Dermis microvascular lymphatic vessel endothelial cell (primary cell): ENCODE measurements at places on chromosomes 3 and 15. TPM values are rescaled to one million over a fixed set of nuclear protein-coding genes. Genes with fewer than 3 reads are reported as not detected.

Gene GPR15
- not detected in 2 replicates for total RNA-seq

Gene ZCWPW2
- total RNA-seq, result 0.13 TPM in 2 replicates

DNA sequence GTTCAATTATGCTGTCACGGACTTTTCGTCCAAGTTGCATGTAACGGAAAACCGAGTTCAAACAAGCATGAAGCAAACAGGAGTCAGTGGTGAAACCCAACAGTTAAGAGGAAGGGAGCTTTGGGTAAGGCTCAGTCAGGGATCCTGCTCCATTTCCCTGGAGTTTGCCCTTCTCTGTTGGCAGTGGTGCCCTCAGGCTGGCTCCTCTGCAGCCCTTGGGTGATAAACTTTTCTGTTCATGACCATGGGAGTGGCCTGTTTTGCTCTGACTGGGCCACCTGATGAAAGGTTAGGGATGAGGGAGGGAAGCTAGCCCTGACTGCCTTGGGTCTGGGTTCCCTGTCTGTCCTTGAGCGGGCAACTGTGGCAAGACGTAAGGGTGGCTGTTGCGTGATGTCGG lies 16.1 kb downstream of the CHAC1 start:
- no peak for DNase-seq

DNA sequence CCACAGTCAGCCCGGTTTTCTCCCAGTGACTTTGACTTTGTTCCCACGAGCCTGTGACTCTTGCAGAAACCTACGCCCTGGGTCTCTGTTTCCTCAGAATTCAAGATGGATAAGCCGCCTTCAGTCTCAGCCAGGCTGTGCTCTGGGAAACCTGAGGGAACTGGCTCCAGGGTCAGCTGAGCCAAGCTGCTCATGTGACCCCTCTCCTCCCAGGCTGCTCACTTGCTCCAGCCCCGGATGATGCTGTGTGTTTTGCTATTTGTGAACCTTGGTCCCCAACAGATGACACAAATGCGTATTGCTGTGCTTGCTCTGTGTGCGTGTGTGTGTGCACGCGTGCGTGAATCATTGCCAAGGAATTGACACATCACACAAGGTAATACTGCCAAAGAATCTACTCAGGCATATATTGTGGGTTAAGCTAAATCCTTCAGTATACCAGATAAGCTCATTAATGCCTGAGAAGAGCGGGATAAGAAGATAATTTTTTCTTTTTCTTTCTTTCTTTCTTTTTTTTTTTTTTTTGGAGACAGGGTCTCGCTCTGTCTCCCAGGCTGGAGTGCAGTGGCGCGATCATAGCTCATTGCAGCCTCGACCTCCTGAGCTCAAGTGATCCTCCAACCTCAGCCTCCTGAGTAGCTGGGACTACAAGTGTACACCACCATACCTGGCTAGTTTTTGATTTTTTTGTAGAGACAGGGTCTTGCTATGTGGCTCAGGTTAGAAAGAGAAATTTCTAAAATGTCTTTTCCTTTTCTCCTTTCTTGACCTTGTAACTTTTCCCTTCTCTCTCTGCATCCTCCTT lies 29.2 kb upstream of the UMPS start:
- peak; percentile 12 for DNase-seq
